ENCODE measurements at places on chromosomes 12 and 14. TPM values are rescaled to one million over a fixed set of nuclear protein-coding genes. Genes with fewer than 3 reads are reported as not detected.

RNASE2 gene
- total RNA-seq: 4.7 TPM

KHNYN gene
- total RNA-seq: 32.1 TPM

GNPTAB gene
- total RNA-seq: 21.6 TPM

CLEC2A gene
- not detected for total RNA-seq

DNA sequence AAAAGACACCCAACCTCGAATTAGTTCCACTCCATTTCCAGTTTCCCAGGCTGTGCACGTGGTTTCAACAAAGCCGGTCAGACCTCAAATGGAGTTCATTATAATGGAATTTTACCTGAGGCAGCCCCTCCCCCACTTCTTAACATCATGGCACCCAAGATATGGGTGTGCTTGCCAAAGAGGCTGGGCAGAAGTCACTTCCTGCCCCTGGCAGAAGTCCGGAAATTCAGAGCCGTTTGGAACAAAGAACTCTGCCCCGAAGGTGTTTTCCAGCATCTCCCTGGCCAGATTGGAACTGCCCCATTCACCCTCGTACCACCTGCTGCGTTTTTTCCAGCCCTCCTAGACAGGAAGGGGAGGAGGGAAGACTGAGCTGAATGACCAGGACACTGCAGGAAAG lies 8.2 kb downstream of the VDR start:
- DNase-seq: no peak

DNA sequence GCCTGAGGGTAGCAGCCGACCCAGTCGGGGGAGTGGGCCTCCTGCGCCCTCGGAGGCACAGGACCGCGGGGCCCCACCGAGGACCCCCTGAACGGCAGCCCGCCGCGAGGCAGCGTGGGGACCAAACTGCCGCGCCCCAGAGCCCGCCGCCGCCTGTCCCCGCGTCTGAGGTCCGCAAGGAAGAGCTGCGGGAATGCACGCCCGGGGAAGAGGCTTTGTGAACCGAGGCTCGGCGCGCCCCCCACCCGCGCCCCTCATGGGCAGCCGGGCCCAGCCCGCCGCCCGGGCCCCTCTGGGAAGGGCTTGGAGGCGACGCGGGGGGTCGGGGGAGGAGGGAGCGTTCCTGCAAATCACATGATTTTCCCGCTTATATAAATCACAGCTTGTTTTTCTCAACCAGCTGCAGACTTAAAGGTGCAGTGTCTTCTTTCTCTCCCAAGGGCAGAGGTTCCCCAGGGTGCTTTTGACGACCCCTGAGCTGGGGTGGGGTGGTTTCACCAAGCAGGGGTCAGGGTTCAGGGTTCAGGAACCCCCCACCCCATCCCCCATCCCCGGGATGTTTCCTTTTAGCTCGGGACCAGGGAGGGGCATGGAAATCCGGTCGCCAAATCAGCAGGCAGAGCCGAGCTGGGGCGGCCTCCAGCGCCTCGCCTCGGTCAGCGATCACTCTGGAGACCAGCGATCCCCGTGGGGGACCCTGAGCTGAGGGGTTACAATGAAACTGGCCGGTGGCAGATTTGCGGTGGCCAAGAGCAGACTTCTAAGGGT lies 44.7 kb upstream of the ATP23 start:
- DNase-seq: no peak

GRCh38 chr14:68563251-68564131 lies 229.4 kb downstream of the ZFP36L1 start:
- no peak for DNase-seq

DNA sequence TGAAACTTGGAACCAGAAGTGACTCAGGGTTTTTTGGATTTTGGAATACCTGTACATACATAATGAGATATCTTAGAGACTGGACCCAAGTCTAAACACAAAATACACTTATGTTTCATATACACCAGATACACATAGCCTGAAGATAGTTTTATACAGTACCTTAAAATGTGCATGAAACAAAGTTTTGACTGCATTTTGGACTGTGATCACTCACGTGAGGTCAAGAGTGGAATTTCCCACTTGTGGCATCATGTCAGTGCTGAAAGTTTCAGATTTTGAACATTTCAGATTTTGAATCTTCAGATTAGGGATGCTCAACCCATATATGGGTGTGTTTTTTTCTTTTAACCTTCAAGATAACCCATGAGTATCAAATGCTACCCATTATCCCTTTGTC lies 6.6 kb downstream of the SBNO1 start:
- DNase-seq: no peak

DNA sequence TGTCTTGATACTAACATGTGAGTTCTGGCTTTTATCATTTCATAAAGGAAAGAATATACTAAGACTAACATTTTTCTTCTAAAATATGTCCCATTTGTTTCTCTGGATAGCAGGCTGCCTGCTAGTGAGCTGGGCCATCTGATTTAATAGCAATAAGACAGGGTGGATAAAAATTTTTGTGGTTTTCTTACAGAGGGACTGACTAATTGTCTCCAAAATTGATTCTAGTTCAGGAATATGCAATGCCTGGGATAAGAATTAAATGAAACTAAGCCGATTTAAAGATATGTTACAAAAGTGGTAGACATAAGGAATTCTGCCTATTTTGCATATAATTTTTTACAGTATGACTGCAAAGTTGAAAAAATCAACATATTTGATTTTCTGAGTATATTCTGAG lies 252.9 kb upstream of the NAV3 start:
- DNase-seq: no peak

- no peak for DNase-seq
These were observed 55.1 kb downstream of the TTC6 start for GRCh38 chr14:37650356-37651037.

DNA sequence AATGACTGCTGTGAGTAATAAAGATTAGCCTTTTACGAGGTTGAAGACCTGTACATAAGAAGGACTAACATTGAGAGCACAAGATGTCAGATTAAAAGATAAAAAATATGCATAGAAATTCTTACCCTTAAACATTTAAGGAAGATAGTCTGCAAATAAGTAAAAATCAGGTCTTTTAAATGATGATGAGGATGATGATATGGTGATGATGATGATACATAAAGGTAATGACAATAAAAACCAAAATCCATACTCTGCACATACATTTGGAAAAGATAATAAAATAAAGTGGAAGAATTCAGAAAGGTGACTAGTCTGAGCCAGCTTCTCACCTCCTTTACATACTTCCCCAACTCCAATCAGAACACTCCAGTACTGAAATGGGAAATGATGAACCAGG lies 124.5 kb downstream of the PTCSC3 start:
- DNase-seq: no peak

- no peak for DNase-seq
These were observed 86.1 kb downstream of the CACNA1C start for GRCh38 chr12:2138871-2139308.

DNA sequence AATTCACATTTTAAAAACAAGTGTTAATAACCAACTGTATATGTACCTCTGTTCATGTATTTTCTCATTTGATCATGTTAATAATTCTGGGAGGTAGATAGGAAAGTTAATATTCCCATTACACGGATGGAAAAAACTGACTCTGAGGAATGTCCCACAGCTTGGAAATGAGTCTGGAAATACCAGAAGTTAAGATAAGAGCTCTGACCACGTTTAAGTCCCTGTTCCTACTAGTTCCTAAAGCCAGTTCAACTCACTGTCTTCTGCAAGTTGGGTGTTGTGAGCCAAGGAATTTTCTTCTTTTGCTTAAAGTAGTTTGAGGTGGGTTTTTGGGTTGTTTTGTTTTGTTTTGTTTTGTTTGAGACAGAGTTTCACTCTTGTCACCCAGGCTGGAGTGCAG lies 104.5 kb downstream of the TMEM30B start:
- DNase-seq: no peak

- no peak for DNase-seq
These were observed 113.4 kb downstream of the CRADD start for GRCh38 chr12:93790472-93791152.

DNA sequence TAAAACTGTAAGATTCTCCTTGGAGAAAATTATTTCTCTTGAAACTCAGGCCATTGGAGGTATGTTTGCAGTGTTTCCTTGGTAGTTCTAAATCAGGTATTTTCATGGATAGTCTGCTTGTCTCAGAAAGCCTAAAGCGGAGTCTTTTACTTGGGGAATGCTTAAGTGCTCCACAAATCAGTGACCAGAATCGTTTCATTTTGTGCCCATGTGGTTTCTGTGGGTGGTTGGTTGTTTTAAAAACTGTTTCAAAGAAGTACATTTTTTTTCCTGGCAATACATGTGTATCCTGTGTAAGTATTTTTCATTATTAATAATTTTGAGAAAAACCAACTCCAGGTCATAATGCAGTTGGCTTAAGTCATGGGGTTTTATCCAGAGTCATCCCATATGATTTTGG lies 33.6 kb downstream of the CCDC91 start:
- no peak for DNase-seq

DNA sequence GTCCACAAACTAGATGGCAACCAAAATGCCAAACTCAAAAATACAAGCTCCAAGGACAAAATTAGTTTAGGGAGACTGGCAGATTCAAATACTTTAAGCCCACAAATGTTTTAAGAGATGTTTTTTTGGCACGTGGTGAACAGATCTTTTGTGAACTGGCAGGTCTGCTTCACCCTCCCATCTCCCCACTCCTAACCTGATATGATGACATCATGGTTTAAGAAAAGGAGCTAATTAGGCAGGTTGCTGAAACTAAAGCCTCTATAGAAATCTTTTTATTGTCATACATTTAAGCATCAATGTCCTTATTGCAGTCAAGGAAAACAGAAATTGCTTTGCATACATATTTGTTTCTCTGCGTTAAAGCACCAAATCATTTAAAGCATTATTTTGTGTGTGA lies 5.8 kb downstream of the LRIG3 start:
- no peak for DNase-seq

Data from omental fat pad (tissue), 4 donors.